ENCODE measurements at places on chromosomes 5 and 9.

DNA sequence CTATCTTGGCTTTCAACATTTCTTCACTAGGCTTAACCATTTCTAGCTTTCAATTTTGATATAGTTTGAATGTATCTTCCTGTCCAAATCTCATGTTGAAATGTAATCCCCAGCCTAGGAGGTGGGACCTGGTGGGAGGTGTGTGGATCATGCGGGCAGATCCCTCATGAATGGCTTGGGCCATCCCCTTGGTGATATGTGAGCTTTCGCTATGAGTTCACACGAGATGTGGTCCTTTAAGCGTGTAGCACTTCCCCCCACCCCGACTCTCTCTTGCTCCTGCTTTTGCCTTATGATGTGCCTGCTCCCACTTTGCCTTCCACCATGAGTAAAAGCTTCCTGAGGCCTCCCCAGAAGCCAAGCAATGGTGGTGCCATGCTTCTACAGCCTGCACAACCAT, 40.6 kb downstream of the PHAX start:
- DNase-seq = no peak

GRCh38 chr5:57298985-57299491, 125.2 kb downstream of the GPBP1 start:
- DNase-seq = peak; percentile 26

DNA sequence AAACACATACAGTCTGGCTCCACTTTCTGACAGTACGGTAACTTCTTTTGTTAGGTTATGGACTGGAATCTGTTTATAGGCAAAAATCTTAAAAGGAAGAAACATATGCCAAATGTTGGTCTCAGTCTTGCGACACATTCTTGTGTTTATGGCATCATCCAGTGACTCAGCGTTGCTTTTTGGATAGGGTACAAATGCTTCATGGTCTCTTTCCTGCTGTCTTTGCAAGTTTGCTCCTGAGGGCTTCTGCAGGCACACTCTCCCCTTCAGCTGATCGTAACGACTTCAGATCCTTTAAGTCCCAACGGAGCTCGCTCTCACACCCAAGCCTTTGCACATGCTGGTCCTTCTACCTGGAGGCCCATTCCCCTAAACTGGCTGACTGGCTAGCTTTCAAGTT, 23.6 kb upstream of the TNFSF8 start:
- no peak for DNase-seq

DNA sequence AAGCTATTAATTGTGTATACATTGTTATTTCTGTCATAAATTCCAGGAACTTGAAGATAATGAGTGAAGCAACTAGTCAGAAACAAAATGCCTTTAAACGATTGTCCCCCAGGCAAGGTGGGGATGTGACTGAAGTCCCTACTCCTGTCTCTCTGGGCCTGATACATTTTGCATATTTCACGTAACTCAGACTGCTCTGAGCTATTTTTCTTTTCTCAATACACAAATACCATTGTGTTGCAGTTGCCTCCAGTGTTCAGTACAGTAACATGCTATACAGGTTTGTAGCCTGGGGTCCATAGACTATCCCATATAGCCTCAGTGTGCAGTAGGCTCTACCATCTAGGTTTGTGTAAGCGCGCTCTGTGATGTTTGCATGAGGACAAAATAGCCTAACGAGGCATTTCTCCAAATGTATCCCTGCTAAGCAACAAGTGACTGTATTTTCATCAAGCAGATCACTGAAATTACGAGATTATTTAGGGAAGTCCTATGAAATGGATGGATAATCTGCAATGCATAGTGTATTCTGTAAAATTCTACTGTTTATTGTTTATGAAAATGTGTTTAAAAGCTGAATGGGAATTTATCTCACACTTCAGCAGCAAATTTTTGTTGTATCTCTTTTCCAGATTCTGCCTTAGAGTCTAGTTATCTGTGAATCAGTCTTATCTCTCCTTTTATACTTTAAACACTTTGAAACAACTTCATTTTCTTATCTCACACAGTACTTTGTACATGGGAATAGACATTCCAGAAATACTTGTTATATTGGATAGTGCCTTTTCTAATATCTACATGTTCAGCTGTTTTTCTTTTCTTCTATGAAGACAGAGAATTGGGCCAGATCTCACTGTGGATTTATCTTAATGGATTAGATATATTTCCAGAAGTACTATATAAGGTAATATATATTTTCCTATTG, 150.5 kb downstream of the CD180 start:
- DNase-seq = no peak

DNA sequence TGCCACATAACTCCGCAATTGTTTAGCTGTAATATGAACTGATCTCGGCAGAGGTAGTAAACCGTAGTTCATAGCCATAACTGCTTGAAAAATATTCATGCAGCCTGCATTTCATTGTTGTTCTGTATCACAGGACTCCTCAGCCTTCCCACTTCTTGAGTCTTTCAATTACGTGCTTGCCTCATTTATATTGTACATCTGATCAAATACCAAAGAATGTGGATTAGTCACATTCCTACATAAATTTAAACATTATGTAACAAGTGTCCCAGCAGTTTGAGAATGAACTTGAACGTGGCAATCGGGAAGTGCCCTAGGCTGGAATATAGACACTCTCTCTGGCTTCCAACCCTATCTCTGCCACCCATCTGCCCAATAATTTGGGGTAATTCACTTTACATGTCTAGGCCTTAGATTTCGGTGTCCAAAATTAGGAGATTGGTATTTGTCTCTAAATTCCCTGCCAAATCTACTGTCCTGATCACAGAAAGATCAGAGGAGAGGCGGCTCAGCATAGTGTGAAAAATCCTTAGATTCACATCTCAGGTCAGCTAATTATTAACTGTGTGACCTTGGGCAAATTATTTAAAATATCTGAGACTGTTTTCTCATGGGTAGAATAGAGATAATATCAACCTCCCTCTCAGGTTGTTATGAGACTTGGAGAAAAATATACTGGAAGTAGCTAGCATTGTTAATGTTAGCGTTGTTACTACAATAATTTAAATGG, 215.1 kb upstream of the RFX3 start:
- DNase-seq = no peak

- no peak for DNase-seq
These were observed 41.4 kb downstream of the FAM78A start for GRCh38 chr9:131234799-131235479.

- no peak for DNase-seq
These were observed 159.2 kb downstream of the CDC42SE2 start for GRCh38 chr5:131423056-131423455.

DNA sequence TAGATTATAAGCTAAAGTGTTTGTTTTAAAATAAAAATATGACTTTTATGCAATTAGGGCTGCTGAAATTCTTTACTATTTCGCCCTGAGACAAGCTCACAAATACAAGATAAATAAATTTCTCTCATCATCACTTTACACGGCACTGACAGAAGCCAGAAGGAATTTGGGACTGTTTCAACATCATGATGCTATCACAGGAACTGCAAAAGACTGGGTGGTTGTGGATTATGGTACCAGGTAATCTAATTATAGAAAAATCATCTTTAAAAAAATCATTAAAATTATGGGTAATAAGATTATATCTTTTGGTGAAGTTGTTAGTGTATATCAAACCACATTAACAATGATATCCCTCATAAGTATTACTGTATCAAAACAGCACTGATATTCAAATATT, 95.0 kb downstream of the MAN2A1 start:
- DNase-seq = no peak

GRCh38 chr5:83343299-83343698, 128.2 kb upstream of the VCAN start:
- no peak for DNase-seq

DNA sequence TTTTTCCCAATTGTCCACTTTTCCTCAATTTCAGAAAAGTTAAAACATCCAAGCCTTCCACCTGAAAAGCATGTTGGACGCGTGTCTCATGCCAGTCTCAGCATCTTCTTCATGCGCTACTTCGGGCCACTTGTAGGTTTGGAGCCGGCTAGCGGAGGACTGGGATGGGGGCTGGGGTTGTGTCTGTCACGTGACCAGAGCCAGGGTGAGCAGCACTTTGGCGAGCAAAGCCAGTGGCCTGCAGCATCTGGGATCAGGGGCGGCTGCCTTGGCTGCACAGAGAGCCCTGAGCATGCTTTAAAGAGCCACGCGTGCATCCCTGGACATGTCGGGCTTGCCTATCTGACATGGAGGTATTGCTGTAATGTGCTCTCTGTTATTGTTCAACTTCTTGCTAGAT, 41.2 kb downstream of the SLC6A3 start:
- DNase-seq = peak; percentile 3

DNA sequence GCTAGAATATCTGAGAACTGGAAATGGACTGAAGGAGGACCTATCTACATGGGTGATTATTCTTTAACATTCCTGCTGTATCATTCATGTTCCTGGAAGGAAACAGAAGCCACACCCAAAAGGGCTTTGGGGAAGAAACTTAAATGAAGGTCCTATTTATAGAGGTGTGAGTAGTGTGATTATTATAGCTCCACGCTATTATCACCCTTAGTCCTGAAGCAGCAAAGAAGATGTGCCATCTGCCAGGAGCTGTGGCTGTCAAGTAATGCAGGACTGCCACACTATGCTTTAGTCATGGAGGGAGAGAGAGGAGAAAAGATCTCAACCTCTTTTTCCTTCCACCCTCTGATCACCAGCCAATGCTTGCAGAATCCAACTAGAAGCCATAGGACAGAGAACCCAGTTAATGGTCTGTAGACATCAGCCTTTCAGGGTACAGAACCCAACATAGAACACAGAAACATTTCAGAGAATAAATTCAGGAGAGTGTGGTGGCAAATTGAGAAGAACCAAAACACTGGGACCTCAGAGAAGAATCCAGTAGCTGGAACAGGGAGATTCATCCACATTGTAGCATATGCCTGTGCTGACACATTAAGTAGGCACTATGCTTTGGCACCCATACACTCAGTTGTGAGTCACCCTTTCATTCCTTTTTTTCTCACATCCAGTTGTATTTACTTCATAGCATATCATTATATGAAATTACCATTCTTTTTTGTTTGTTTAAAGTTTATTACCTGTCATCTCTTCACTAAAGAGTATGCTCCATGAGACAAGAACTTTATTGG, 21.0 kb upstream of the RNF180 start:
- DNase-seq = no peak
